ENCODE measurements at places on chromosomes 4 and X.

- DNase-seq: no peak
These were observed 258.5 kb upstream of the GIMD1 start for GRCh38 chr4:106627051-106627450.

DNA sequence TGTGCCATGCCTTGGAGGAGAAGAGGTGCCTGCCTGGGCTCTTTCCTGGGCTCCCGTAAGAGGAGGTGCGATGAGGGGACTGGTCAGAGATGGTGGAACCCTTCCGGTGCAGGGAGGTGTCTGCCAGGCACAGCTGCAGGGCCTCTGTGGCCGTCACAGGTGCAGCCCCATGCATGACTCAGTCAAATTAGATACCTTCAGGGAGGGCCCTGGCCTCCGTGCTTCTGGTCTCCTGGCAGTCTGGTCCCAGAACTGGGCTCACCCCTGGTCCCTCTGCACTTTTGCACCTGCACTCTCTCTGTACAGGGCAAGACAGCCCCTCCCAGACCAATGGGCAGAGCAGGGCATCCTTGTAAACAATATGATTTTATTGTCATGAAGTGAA, 49.9 kb upstream of the LRPAP1 start:
- no peak for DNase-seq

DNA sequence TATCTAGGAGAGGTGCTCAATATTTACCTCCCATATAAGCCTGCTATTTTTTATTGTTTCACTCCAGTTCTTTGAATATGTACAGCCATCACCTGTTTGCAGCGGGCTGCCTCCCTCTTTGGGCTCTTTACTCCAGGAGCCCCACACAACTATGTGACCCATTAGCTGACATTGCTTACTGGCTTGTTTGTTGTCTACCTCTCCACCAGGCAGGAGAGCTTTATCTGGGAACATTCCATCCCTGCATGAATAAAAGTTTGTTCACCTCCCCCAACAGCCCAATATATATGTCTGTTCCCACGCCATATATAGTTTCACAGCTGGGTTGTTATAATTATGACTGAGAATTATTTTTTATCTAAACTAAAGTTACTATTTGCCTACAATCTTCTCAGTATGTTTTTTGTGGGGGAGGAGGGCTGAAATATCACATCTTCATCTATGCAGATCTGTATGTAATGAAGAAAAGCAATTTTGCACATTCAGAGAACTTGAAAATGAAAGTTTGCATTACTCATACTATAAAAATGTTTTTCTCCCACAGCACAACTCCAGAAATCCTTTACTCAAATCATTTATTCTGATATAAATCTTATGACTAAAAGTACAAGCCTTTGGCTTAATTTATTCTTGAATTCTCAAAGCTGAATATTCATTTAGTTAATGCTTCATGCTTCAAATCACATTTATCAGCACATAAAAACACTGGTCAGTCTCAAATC, 61.2 kb upstream of the DAPP1 start:
- no peak for DNase-seq

DNA sequence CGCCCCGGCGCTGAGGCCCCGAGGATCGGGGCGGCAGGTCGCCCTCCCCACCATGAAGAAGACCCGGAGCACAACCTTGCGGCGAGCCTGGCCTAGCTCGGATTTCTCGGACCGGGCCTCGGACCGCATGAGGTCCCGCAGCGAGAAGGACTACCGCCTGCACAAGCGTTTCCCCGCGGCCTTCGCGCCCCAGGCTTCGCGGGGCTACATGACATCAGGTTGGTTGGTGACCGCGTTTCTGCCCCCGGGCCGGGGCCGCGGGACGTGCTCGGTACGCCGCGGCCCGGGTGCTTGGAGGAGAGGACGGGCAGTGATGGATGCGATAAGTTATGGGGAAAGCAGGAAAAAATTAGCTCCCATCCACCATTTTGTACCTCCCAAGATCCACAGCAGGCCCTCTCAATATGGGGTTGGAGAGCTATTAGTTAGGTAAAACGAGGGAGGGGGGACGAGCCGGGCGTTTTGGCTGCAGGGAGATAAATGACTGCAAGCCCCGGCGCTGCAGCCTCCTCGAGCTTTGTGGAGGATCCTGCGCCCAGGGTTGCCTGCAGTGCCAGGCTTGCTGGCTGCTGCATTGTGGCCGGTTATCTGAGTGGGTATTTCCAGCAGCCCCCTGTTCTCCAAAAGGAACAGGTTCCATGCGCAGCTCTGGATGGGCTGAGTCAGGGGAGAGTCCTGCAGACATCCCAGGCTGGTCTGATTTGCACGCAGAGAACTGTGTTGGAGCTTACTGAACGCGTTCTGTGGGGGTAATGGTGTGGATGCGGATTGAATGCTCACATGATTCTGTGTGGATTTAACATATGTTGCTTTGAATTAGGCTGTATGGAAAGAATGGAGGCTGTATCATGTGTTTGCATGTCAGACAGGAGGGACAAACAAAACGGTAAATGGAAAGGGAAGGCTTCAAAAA, 1.9 kb downstream of the STOX2 start:
- DNase-seq: no peak

DNA sequence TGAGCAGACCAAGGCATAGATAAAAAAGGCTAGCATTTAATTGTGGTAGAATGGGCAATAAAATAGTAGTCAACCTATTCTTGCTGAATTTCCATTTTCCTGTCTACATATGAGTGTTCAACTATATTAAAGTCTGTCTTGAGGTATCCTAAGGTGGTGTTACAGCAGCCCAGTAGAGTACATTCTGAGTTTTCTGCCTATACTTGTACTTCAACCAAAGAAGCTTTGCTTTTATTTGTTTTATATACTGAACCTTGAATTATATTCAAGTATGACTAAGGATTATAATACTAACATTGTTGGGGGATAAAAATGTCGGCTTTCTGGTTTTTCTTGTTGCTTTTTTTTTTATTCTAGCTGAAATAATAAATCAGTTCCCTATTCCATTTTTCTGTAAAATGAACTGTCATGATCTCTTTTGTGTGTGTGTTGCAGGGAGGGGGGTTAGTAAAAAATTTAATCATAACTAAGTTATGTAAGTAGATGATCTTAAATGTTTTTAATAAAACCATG, 106.7 kb downstream of the PDLIM5 start:
- DNase-seq: no peak

GRCh38 chr4:33941854-33942253, 2302.5 kb downstream of the ARAP2 start:
- no peak for DNase-seq

- DNase-seq: no peak
These were observed 344.4 kb downstream of the RAPGEF2 start for GRCh38 chr4:159447296-159447695.

GRCh38 chrX:53072418-53073114, 9.6 kb upstream of the TSPYL2 start:
- DNase-seq: no peak

DNA sequence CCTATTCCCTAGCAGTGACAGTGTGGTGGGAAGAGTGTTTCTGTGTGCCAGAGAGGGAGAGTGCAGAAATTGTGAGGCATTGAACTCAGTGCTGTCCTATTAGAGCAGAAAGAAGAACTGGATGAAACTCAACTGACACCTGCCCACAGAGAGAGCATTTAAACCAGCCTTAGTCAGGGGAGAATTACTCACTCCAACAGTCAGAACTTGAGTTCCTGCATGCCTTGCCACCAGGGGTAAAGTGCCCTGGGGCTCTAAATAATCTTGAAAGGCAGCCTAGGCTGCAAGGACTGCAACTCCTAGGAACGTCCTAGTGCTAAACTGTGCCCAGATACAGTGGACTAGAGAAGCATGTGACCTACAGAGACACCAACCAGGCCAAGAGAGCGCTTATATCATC, 12.8 kb downstream of the CYSLTR1 start:
- DNase-seq: no peak
